ENCODE measurements at places on chromosomes 4 and X. TPM values are rescaled to one million over a fixed set of nuclear protein-coding genes. Genes with fewer than 3 reads are reported as not detected.

The EIF4E gene
- 236 TPM for total RNA-seq

The PNMA3 gene
- total RNA-seq: not detected

The PNMA6F gene
- not detected for total RNA-seq

The RBM47 gene
- not detected for total RNA-seq

The NUDT10 gene
- not detected for total RNA-seq

The CTAG2 gene
- not detected for total RNA-seq

The TMEM271 gene
- total RNA-seq: not detected
